ENCODE measurements at places on chromosomes 11 and 22.

GRCh38 chr11:76209375-76209972, 3.2 kb upstream of the WNT11 start:
- peak; percentile 36 for DNase-seq

DNA sequence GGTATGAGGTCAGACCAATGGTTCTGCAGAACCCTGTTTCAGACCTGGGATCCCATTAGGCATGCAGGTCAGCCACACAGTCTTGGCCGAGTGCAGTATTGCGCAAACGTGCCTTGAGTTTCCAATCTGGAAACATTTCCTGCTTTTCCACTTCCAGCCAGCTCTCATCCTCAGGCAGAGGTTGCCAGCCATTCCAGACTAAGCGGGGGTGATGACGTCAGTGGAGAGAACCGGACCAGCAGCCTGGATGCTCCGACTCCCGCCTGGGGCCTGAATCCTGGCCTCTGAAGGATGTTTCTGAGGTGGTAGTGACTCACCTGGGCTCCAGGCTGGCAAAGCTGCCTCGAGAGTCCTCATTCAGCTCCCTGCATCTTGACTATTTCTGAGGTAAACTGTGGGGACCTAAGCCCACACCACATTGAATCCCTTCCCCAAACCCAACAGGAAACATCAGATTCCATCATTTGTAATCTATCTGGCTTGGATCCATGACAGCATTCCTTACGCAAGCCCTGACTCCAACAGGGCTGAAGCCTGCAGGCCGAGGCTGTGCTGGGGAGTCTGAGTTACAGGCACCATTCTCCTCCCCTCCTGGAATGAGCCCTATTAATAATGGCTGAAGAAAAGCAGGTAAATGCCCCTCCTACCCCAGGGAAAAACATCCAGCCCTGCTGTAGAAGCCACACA, 83.0 kb downstream of the ABTB2 start:
- peak; percentile 94 for DNase-seq

DNA sequence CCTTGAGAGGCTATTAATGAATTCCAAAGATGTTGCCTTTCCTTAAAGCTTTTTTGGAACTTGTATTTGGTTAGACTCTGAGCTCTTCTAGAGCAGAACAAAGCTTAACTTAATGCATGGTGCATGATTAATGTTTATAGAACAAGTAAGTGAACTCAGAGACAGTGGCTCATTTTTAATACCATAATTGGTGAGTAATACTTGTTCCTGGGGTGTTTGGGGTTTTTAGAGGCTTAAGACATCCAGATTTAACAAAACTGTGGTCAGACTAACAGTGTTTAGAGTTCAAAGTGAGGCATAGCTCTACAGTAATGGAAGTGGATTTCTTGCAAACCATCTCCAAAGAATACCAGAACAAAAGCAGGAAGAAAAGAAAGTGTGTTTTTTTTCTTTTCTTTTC, 73.7 kb upstream of the CTSC start:
- peak; percentile 22 for DNase-seq

GRCh38 chr11:112355726-112356125, 95.1 kb upstream of the PLET1 start:
- DNase-seq: no peak

DNA sequence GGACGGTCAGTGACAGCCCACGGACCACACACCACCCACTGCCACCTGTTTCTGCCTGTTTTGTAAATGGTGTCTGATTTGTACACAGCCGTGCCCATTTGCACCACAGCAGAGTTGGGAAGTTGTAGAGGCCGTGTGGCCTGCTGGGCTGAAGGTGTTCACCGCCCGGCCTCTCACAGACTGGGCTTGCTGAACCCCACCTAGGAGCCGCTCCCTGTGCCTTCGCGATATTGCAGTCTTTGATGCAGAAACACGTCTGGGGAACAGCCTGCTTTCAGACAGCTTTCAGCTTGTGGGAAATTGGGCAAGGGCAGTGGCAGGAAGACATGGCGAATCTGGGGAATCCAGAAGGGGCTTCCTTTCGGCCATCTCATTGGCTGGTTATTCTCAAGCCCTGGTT, 9.8 kb upstream of the GRAMD4 start:
- DNase-seq: no peak

DNA sequence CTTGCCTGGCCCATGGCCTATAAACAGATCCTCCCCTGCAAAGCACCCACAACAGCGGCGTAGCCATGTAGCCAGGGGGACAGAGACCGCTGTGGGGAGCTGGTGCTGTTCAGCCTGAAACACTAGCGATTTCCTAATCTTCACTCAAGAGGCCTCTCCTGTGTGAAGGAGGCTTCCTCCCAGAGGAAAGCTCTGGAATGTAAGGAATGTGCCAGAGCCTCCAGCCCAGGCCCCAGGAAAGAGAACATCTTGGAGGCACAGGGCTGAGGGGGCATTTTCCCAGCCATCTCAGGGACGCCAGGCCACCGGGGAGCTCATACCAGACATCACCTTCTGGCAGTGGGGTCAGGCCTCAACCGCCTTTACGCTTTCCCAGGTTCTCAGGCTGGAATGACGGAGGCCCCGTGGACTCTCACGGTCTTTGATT, 24.0 kb downstream of the MIAT start:
- DNase-seq: peak; percentile 75

DNA sequence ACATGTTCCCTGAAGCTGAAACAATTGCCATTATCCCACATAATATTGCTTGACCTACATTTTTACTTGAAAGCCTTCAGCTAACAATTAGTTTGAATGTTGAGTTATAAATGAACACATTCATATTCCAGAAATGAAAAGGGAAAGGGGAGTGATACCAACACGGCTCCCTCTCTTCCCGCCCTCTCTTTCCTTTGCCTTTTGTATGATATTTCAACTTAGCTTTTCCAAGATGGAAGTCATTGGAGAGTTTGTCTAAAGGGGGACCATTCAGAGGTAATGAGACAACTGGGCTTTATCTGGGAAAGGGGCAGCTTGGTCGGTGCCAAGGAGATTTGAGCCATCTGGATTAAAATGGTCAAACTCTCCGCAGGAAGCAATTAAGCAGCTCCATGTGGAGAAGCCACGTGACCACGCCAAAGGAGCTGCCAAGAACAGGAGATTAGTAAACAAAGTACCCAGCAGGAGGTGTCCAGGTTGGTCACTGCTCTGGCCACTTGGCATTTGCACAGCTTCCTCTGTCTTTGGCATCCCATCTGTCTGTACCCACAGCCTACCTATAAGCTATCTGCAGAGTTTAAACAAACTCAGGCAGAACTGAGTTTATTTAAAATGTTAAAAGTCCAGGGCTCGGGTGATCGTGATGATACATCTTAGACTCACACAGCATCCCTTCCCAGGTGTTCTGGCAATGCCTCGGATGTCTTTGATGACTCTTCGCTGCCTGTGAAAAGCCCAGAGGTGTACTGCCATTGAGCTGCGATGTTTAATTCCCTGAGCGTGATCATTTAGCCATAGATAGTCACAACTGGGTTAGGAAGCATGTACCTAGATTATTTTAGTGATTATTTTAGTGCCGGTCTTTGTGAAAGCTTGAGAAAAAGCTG, 735.9 kb downstream of the NTM start:
- no peak for DNase-seq

- no peak for DNase-seq
Measured at GRCh38 chr11:126145954-126146353, 65.5 kb downstream of the RPUSD4 start.

DNA sequence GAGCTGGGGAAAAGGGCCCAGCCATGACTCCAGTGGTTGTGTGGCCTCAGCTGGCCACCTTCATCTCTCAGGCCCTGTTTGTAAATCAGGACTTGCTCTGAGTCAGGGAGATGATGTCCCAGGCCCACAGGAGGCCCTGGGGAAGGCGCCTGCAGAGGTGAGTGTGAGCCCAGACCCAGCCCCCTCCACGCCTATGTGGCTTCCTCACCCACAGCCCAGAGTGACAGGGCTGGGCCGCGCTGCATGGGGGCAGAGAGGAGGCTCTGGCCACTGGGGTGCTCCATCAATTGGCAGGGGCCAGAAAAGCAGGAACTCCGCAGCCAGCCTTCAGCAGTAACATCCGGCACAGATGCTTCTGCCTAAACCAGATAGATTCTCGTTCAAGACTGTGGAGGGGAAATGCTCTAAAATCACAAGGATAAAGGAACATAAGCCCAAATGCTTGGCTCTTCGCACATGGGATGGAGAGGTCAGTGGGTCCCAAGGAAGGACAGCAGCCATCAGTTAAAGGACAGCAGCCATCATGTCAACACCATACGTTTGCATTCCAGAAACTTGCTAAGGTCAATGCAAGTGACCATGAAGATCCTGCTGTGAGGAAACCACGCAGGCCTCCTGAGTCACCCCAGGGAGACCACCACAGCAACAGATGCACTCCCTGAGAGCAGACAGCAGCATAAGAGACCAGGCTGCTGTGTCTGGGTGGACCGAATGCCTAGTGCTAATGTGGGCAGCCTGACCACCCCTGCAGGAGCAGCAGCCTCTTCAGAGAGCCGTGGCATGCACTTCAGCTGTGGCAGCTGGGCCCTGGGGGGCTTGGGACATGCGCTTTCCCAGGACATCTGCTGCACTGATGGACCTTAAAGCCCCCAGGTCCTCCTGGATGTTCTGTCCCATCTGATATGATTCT, 28.3 kb downstream of the OSBPL5 start:
- no peak for DNase-seq

DNA sequence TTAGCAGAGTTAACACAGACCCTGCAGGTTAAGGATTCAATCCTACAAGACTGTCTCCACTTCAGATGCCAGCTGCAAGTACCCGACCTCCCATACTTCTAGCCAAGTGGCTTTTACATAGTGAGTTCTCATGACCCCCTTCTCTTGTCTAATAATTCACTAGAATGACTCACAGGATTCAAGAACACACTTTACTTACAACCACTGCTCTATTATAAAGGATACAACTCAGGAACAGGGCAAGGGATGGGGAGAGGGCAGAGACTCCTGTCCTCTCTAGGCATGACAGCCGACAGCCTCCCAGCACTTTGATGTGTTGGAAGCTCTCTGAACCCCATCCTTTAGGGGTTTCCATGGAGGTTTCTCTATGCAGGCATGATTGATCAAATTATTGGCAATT, 60.0 kb downstream of the MYO18B start:
- no peak for DNase-seq

DNA sequence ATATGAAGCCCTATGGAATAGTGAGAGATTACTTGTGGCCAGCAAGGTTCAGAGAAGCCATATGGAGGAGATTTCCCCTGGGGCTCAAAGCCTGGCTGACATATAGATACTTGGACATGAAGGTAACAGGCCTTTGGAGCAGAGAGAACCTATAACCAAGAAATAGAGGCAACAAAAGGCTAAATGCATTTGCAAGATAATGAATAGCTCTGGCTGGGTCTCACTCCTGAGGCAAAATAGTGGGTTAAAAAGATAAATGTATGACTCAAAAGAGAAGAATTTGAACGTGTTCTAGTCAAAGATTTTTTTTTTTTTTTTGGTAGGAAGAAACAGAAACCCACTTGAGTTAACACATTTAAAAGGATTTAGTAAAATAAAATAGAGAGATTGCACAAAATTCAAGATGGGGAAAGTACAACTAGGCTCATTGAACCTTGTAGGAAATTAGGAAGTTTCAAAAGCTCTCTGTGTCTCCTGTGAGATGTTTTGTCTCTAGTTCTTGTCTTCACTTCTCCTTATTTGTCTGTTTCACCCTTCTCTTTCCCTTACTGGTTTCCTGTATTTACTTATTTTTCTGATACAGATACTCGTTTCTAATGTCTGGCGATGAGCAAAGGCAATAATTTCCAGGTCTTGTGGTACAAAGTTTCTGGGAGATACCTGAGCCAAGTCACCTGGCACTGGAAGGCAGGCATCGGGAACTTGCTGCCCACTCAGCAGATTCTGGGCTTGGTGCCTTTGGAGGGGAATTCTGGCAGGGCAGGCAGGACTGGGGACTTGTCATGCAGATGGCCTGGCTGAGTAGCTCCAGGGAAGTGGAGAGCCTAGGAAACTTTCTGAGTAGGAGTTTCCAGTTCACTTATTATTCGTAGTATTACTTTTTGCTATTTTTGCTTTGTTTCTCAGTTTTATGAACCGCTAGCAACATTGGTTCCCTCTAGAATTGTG, 49.2 kb upstream of the SESN3 start:
- peak; percentile 39 for DNase-seq

GRCh38 chr11:15897211-15897960, 459.0 kb downstream of the SOX6 start:
- peak; percentile 62 for DNase-seq

DNA sequence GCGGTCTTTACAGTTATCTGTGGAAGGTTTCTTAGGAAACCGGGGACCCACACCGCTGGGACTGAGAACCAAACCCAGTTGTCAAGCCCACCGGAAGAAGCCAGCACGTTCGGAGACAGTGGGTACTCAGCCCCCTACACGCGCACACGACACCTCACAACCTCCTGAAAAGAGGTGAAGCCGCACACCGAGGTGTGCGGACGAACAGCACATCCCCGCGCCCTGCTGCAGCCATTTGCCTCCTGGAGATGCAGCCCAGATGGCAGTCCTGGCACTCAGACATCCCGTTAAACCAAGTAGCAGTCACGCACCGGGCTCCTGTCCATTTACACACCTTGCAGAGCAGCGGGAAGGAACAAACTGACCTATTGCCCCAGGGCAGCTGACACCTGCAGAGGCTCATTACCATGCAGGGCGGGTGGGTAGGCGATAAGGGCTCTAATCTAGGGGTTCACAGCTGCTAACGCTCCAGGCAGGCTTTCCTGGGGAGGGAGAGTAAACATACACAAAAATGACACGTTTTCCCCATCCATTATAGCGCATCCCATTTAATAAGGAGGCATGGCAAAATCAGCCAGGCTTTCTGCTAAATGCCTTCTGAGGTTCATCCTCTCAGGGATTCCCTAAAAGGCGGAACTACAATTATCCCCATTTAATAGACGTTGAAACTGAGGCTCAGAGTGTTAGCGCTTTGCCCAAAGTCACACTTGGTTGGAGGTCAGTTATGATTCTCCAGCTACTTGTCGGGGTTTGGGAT, 864 bp upstream of the EHBP1L1 start:
- peak; percentile 27 for DNase-seq

- peak; percentile 65 for DNase-seq
Measured at GRCh38 chr11:123973816-123974215, 3.8 kb downstream of the OR10S1 start.

Measured in adipocyte (in vitro differentiated cells).